ENCODE measurements at places on chromosomes 13 and 19.

GRCh38 chr19:4051175-4052101, 15.3 kb downstream of the ZBTB7A start:
- peak; percentile 63 for DNase-seq

DNA sequence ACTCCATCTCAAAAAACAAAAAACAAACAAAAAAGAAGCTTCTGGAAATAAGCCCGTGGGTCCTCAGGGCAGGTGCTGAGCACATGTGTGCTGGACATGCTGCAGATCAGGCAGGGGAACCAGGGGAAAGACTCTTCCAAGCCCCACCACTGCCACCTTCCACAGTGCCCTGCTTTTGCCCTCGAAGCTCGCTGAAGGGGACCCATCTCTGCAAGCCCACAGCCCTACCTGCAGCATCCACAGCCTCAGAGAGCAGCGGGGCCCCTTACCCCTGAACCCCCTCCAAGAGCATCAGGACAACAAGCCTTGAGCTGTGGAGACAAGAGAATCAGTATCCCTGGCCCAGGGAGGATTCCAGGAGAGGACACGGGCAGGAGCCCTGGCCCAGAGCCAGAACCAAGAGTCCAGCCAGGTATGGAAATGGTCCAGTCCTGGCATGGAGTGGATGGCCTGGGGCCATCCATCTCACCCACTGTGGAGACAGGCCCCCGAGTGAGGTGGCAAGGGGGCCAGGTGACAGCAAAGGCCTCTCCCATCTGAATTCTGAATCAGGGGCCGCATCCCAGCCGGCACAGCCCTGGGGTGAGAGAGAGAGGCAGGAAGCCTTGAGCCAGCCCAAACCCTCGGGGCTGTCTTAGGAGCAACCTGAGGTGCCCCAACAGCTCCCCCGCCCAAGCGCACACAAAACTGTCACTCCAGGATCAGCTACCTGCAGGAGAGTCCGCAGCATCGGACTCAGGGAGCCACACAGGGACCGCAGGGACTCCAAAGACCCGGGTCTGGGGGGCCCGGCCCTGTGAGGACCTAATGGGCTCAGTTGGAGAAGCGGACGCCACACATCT, 51.8 kb upstream of the TPM4 start:
- no peak for DNase-seq

DNA sequence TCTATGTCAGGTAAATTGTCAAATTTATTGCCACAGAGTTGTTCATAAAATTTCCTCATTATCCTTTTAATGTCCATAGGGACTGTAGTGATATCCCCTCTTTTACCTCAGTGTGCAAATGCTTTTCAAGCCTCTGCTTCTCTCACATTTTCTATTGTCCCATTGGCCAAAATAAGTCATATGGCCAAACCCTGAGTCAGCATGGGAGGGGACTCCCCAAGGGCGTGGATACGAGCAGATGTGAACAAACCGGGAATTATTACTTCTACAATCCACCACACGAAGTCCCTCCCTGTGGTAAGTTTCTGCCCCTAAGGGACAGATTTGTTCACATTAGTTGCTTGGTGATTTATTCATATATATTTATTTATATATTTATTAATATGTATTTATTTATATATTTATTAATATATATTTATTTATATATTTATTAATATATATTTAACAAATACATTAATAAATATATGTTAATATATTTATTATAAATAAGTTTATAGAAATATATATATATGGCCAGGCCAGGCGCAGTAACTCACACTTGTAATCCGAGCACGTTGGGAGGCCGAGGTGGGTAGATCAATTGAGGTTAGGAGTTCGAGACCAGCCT, 20.1 kb upstream of the CAMSAP3 start:
- DNase-seq: peak; percentile 9

DNA sequence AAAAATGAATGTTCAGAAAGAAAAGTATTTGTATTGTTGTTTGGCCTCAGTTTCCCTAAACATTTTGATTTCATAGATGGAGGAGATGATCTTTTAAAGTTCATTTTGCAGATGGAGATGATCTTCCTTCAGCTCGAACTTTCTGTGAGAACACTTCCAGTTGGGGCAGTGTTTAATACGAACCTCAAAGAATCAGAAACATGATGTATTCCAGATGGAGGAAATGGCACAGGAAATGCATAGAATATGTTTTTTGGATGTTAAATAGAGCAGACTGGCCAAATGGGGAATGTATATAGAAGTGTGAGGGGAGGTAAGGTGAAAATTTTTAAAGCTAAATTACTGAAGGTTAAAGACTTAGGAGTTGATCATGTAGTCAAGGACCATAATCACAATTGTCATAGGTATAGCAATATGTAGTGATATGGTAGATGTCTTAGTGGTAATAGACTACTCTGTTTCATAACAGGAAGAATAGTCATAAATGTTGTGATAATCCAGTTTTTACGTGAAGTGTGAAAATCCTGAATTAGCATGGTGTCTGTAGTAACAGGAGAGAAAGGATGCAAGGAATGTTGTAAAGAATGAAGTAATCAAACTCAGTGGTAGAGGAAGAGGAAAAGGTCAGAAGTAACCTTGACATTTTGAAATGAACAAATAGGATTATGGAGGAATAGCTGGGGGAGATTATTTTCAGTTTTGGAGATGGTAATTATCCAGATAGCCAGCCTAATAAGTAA, 5.1 kb downstream of the RAP2A start:
- peak; percentile 36 for DNase-seq

DNA sequence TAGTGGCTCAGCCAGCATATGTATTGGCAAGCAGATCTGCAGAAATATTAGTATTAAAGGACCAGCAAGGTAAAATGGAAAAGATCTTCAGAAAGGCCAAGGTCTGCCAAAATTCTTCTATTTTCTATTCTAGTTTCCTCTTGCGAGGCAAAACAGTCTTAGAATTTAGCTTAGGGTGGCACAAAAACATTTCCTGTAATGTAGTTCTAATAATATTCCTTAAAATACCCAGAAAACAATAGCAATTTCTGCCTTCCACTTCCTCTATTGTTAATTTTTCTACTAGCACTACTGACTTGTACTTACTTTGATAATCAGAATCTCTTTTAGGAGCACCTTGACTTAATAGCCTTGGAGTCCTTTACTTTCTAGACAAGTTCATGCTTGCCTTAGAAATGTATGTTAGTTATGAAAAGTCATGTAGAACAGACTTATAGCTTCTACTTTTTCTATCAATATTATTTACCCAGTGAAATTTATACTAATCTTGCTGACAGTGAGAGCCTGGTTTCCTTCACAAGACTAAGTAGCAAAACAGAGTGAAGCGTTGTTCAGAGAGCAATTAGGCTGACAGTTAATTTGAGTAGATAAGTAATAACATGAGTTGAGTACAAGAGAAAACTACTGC, 23.9 kb upstream of the LPAR6 start:
- no peak for DNase-seq

DNA sequence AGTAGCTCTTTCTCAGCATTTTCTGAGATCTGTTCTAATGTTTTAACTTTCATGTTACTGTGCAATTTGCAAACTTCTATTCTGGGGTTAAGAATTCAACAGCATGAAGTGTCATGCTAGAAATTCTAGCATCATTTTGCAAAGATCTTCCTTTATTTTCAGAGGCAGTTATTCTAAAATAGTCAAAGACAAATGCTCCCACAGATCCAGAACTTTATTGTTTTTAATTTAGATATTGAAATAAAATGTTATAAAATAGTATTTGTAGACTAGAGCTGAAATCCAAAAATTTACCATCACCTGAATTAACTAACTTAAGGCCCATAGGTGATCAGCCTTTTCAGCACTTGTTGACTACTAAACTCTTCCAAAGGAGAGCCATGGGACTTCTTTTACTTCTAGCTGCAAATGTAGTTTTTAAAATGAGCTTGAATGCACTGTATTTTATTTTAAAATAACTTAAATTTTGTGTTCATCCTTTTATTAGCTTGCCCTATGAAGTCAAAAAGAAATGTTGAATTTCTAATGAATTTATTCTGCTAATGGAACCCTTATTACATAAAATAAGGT, 3.2 kb downstream of the MAB21L1 start:
- DNase-seq: no peak
